Substantia nigra (tissue), 51 donors: ENCODE measurements at places on chromosomes 2 and 18.

DNA sequence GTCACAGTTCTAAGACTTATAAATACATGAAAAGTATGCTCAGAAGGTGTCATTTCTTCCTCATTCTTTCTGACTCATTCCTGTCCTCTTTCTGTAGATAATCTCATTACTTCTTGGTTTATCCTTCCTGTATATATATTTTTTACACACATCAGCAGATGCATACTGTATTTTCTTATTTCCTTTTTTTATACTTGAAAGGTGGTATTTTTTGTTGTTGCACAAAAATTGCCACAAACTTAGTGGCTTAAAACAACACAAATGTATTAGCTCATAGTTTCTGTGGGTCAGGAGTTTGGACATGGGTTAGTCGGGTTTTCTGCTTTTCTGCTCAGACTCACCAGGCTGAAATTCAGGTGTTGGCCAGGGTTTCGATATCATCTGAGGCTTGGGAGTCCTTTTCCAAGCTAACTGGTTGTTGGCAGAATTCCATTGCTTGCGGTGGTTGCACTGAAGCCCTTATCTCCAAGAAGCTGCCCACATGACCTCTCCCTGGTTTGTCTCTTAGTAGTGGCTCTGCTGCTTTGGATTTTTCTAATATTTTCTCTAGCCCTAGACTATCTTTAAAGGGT is 162.6 kb downstream of the FMNL2 start:
- no peak for DNase-seq

- no peak for DNase-seq
Observed at GRCh38 chr2:191957996-191958860, 111.3 kb upstream of the CAVIN2 start.

DNA sequence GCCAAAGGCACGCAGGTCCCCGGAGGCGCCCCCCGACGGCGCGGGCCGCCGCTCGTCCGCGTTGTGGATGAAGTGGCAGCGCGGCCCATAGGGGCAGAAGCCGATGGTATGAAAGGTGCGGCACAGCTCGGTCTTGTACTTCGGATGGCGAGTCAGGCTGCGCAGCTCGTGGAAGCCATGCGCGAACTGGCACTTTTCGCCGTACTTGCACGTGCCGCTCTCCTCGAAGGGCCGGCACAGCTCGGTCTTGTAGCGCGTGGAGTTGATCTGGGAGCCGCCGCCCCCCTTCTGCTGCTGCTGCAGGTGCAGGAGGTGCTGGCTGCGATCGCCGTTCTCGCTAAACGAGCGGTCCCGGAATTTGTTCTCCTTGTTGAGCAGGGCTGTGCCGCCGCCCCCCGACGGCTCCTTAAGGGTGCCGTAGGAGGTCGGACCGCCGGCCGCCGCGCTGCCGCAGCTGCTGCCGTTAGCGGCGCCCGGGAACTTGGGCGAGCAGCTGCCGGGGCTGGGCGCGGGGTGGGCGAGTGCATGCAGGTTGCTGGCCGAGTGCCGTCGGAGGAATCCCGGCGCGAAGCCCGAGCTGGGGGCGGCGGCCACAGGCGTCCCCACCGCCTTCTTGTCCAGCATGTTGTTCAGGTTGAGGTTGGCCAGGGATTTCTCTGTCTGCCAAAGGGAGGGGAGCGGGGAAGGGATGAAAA is 1.2 kb downstream of the ZFP36L2 start:
- DNase-seq = peak; percentile 50

DNA sequence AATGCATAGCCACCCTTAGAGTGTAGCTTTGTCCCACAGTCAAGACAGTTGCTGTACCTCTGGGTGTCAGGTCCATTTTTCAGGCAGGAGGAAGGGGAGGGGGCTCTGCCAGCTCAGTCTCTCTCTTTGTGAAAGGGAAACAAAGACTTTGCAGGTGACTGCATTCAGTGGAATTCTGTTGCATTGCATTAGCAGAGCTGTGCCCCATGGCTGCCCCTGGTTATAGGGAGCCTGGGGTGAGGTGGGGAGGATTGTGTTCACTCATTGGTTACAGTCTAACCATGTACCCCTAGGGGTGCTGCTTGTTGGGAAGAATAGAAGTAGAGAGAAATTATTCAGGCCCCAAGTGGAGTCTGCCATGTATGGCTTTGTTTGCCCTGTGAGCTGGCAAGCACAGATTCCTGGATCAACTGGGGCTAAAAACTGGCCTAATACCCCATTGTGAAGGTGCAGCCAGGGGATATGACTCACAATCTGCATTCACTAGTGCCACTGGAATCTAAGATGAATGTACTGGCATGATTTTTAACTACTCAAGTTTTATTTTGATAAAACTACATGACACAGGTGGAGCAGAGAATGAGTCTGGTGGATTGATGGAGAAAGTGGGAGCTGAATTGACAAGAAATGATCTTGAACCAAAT is 118.4 kb downstream of the SH3BP4 start:
- DNase-seq = no peak

- no peak for DNase-seq
Observed at GRCh38 chr2:172323256-172323655, 104.1 kb upstream of the ITGA6 start.

- DNase-seq = no peak
Observed at GRCh38 chr18:8726963-8727705, 21.8 kb downstream of the MTCL1 start.

- no peak for DNase-seq
Observed at GRCh38 chr2:120681696-120682288, 53.9 kb upstream of the GLI2 start.

DNA sequence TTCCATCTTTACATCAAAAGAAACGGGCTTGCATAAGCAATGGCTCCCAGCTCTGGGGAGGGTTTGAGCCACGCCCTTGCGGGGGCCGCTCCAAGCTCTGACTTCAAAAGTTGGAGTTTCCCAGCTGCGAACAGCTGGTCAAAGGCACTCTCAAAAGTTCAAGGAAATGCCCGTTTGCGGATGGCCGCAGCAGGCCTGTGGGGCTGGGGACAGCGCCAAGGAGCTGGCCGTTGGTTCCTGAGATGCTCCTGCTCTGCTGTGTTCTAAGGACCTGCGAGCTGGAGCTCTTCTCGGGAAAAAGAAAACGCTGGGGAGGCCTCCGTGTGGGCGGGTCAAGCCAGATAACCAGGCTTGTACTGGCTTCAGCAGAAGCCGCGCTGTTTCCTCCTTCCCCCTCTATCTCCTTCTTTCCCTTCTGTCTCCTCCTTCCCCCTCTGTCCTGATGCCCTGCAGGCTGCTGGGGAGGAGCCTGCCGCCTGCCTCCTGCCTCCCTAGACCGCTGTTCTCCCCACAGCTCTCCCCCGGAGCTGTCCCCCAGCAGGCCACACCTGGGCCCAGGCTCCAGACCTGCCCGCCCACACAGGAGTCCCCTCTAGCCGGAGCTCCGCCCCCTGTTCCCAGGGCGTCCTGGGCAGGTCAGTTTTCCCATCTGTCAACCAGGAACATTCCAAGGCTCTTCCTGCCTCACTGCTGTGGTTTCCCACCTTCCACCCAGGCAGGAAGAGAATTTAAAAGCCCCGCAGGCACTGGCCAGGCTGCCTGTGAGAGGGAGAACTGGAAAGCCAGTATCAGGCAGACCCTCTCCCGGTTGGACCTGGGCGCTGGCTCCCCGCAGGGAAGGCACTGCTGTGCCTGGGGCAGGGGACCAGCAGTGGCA is 14.1 kb downstream of the KLF11 start:
- no peak for DNase-seq

- no peak for DNase-seq
Observed at GRCh38 chr18:68316636-68317035, 398.3 kb downstream of the TMX3 start.

DNA sequence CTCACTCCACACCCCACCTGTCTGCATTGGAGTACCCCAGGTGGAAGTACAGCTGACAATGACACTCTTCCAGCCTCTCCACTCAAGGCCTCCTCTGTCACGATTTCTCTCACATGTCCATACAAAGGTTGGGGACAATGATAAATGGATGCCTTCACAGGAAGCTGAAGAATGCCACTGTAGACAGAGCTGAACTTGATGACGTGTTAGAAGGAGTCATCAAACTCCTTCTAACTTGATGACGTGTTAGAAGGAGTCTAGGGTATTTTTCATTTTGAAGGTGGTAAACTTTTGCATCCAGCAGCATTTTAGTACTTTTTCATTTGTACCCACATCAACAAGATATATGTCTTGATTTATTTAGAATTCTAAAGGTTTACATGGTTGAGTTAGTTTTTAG is 163.5 kb upstream of the DNMT3A start:
- DNase-seq = no peak

- no peak for DNase-seq
Observed at GRCh38 chr2:84395820-84396219, 63.3 kb downstream of the SUCLG1 start.

DNA sequence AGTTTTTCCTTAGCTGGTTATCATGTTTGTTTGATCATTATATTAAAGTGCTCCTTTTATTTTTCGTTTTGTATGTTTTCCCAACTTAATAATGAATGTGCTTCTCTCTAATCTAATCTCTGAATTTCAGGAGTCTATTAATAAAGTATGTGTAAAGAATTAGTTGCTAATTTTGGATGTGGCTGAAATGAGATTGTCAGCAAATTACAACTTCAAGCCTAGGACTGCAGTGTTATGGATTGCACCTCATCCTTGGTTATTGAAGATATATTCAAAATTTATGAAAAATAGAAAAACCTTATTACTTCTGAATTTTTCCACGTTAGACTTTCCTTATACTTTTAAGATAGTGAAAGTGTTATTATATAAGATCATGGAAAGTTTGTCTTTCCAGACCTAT is 227.7 kb downstream of the NEDD4L start:
- no peak for DNase-seq

DNA sequence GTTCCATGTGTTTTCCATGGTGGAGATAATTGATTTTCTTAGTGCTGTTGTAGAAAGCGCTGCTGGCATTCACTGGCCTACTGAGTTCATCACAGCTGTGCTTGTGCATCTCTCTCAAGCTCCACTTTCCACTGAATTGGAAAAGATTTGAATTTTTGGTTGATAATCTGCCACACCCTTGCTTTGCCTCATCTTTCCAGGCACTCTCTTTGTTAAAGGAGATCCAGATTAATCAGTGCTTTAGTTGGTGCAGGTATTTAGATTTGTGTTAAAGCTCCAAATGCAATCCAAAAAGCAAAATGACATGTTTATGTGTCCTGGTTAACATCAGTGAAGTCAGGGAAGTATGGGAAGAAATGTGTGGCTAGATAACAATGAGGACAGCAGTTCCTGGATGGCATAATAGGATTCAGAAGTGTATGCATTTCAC is 2.7 kb upstream of the COL3A1 start:
- no peak for DNase-seq

GRCh38 chr2:218648088-218648786 is 11.2 kb downstream of the ZNF142 start:
- peak; percentile 23 for DNase-seq

GRCh38 chr2:147273628-147274027 is 571.2 kb upstream of the ACVR2A start:
- no peak for DNase-seq

DNA sequence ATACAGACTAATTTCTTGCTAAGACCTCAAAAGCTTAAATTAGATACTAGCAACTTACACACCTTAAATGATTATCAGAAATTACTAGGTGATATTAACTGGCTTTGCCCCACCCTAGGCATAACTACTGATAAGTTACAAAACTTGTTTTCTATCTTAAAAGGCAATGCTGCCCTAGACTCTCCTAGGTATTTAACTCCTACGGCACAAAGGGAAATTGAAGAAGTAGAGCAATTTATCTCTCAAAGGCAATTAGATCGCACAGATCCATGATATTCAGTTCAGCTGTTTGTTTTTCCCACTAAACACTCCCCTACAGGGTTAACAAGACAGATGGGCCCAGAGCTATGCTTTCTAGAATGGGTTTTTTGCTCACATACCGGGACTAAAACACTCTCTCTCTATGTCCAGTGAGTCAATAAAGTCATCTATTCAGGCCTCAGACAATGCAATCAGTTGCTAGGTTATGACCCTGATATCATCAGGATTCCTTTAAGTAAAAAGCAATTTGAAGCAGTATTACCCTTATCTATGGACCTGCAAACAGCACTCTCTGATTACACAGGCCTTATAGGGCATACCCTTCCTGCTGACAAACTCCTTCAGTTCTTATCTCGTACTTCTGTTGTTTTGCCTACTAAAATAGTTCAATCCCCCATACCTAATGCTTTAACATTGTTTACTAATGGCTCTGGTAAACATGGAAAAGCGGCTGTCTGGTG is 14.3 kb downstream of the MAP3K2 start:
- no peak for DNase-seq

DNA sequence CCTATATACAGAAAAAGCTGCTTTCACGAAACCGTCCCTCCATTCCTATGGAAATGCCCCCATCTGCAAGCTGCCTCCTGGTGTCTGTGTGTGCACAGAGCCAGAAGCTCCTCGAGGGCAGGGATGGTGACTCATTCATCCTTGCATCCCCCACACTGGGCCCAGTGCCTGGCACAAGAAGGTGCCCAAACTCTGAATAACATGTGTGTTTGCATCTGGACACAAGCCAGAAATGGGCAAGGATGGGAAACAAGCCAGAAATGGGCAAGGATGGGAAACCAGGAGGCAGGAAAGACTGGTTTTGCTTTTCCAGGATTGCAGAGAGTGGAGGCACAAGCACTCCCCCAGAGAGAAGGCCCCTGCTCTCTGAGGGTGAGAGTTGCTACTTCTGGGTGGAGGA is 313.9 kb downstream of the CELF4 start:
- no peak for DNase-seq

DNA sequence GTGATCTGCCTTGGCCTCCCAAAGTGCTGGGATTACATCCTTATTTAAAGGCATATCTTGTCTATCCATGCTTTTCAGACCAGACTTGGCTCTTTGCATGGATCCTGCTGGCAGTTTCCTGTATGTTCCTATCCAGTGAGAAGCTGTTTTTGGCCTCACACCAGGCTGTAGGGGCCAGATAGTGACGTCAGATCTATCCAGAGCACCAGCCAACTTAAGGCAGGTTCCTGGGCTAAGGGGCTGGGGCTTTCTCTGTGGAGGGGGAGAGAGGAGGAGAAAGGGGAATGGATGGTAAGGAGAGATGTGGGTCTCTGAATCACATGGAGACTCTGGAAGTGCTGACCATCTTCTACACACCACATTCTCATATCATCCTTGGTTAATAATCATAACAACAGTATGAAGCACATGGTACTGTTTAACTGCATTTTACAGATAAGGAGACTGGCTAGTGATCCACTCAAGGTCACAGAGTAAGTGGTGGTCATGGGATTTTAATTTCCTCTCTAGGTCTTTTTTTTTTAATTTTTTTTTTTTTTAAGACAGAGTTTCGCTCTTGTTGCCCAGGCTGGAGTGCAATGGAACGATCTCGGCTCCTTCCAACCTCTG is 2.0 kb upstream of the FAM117B start:
- no peak for DNase-seq

DNA sequence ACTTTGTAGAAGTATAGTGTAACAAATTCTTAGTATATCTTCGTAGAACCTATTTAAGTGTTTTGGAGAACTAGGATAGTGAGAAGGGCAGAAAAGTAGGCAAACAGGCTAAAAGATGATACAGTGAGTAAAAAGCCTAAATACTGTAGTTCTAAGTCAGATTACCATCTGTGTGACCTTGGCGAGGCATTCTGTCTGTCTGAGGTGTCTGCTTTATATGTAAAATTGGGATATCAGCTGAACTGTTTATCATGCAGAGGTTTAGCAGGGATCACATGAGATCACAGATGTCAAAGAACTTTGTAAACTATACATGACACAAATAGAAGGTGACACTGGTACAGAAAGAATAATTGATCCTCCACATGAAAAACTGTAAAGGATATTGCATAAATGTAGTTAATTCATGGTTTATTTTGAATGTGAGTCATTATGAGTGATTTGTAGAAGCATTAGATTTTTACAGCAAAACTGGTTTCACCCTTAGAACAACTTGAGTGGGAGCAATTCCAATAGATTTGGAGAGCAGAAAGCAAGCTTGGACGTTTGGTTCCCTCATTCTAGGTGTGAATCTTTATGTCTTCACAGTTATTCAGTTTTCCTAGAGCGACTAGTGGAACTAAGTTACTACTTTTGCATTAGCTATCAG is 41.9 kb downstream of the TAF1B start:
- no peak for DNase-seq
